ENCODE measurements at places on chromosomes 16 and 17.

GRCh38 chr17:80673152-80673920 lies 128.7 kb downstream of the RPTOR start:
- no peaks in the 10 kb centered on the region for H3K27me3 ChIP-seq
- H3K27ac ChIP-seq: no peak overlapping the region
- peaks cover 9% of the 10 kb centered on the region for H3K4me1 ChIP-seq
- no peak overlapping the region for H3K4me3 ChIP-seq
- H3K36me3 ChIP-seq: no peaks in the 10 kb centered on the region

DNA sequence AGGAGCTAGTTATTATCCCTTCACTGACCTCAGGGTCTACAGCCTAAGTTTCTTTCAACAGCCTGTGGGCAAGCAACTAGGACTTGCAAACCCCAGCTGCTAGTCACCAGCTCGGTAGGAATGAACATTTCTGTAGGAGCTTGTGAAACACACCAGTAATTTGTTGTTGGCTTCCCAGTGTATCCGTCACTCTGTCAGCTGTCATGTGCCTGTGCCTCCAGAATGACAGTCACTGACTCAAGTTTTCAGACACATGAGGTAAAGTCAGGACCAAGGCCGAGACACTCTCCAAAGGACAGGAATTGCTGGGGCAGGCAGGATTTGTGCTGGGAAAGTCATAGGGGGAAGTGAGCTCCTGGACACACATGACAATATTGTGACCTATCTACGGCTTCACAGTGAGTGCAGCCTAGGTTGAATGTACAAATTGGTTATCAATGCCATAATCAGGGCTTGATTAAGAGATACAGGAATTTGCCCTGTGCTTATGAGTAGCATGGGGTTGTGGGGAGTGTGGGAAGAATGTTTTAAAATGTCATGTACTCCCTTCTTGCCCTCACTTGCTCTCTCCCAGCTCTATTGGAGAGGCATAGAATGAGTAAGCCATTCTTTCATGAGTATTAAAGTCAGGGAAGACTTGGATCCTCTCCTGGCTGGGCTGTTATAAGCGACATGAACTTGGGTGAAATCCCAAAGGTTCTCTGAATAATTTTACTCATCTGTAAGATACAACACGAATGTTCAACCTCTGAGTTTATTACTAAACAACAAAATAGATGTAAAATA lies 391.4 kb downstream of the UTP18 start:
- no peaks in the 10 kb centered on the region for H3K36me3 ChIP-seq
- peaks cover 6% of the 10 kb centered on the region for H3K27me3 ChIP-seq
- no peak for DNase-seq
- no peak overlapping the region for H3K27ac ChIP-seq
- no peaks in the 10 kb centered on the region for H3K4me1 ChIP-seq

DNA sequence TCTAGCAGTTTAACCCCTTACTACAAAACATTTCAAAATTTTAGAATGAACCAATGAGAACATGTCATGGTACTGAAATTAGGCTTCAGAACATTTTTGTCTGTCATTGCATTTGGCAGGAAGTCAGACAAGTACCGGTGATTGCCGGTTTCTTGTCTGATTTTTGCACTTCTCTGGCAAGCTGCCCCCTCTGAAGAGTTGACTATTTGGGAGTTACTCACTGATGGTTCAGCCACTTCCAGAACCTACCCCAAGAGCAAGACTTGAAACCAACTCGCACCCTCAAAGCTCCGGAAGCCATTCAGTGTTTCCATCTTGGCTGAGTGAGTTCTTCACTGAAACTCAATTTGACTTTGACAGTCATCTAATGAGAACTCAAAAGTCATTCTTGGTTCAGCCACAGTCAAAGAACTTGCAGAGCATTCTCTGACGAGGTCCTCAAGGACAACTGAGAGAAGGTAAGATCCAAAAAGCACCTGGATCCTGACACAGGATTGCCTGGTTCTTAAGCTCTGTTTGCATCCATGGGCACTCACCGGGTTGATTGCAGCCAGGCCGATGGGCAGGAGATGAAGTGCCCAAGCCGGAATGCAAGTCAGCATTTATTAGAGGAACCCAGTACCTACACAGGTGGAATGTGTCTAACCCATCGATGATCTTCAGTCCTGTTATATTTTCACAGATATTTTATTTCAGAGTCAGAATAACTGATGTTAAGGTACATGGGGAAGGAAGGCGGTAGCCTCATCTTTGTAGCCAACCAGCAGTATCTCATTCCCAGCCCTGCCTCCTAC lies 93.6 kb downstream of the USP22 start:
- DNase-seq: no peak
- no peak overlapping the region for H3K4me3 ChIP-seq
- H3K27me3 ChIP-seq: peaks cover 11% of the 10 kb centered on the region
- H3K36me3 ChIP-seq: no peaks in the 10 kb centered on the region

GRCh38 chr16:11909653-11910545 lies 5.9 kb downstream of the GSPT1 start:
- peaks cover 15% of the 10 kb centered on the region for H3K4me1 ChIP-seq
- peaks cover 6% of the 10 kb centered on the region for H3K36me3 ChIP-seq
- H3K27me3 ChIP-seq: no peaks in the 10 kb centered on the region
- H3K4me3 ChIP-seq: no peak overlapping the region
- H3K27ac ChIP-seq: no peak overlapping the region

DNA sequence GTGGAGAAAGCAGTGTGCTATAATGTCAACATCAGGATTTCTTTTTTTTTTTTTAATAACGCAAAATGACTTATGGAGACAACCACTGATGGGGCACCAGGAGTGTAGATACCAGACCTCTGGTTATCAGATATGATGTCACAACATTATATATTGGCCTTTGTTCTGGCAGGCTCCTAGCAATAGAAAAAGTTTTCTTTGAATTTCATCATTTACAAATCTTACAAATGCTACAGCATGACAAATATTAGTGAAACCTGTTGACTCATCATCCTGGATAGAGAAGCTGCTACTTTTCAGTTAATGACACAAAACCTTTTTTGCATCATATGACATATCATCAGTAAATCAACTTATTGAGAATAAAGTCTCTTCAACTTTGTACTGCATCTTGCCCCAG lies 6.1 kb downstream of the THUMPD1 start:
- H3K4me3 ChIP-seq: no peak overlapping the region
- peaks cover 35% of the 10 kb centered on the region for H3K36me3 ChIP-seq
- no peak overlapping the region for H3K27ac ChIP-seq
- H3K27me3 ChIP-seq: no peaks in the 10 kb centered on the region

- H3K36me3 ChIP-seq: no peaks in the 10 kb centered on the region
- peaks cover 4% of the 10 kb centered on the region for H3K4me1 ChIP-seq
- no peak for DNase-seq
Measured at GRCh38 chr16:85918436-85918835, 19.5 kb downstream of the IRF8 start.

- no peak overlapping the region for H3K4me3 ChIP-seq
- H3K27ac ChIP-seq: no peak overlapping the region
- H3K27me3 ChIP-seq: no peaks in the 10 kb centered on the region
- no peaks in the 10 kb centered on the region for H3K36me3 ChIP-seq
Measured at GRCh38 chr17:10216213-10216938, 18.0 kb upstream of the GAS7 start.

GRCh38 chr16:88617268-88618031 lies 20.9 kb upstream of the IL17C start:
- no peak overlapping the region for H3K4me3 ChIP-seq
- no peaks in the 10 kb centered on the region for H3K4me1 ChIP-seq
- peaks cover 3% of the 10 kb centered on the region for H3K36me3 ChIP-seq
- no peak overlapping the region for H3K27ac ChIP-seq

- H3K4me1 ChIP-seq: peaks cover 26% of the 10 kb centered on the region
- H3K4me3 ChIP-seq: no peak overlapping the region
- no peaks in the 10 kb centered on the region for H3K36me3 ChIP-seq
- H3K27me3 ChIP-seq: no peaks in the 10 kb centered on the region
- DNase-seq: peak; percentile 25
- H3K27ac ChIP-seq: peak overlapping the region; percentile 32
Measured at GRCh38 chr16:61887903-61888302, 148.3 kb downstream of the CDH8 start.

- peaks cover 9% of the 10 kb centered on the region for H3K36me3 ChIP-seq
- DNase-seq: no peak
- H3K27ac ChIP-seq: no peak overlapping the region
- no peak overlapping the region for H3K4me3 ChIP-seq
- no peaks in the 10 kb centered on the region for H3K27me3 ChIP-seq
Measured at GRCh38 chr16:72793716-72794115, 254.2 kb downstream of the ZFHX3 start.

DNA sequence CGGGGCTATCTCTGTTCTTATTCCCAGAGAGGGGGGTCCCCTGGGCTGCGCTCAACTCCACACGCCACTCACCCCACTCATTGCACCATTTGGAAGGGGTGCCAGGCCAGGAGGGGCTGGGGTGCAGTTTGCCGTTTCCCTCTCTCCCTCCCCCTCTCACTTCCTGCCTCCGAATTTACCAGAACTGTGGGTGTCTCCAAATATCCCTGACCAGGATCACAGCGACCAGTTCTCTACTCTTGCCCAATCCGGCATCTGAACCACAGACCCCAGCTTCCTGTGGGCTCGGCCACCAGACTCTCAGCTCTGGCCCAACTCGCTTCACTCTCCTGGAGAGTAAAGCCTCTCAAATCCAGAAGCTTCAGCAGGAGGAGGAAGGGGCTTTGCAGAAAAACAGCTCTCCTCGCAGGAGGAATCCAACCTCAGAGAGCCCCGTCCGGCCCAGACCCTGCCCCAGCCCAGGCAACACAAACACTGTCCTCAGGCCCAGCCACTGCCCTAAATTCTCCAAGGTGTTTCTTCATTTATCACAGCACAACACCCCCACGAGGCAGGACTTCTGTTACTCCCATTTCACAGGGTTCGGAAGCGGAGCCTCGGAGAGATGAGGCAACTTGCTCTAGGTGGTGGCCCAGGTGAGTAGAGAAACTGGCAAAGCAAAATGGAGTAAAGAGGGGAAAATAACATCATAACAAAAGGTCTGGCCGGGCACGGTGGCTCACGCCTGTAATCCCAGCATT lies 423 bp upstream of the ASGR2 start:
- H3K36me3 ChIP-seq: no peaks in the 10 kb centered on the region
- no peak for DNase-seq
- H3K27ac ChIP-seq: no peak overlapping the region
- H3K4me3 ChIP-seq: no peak overlapping the region

DNA sequence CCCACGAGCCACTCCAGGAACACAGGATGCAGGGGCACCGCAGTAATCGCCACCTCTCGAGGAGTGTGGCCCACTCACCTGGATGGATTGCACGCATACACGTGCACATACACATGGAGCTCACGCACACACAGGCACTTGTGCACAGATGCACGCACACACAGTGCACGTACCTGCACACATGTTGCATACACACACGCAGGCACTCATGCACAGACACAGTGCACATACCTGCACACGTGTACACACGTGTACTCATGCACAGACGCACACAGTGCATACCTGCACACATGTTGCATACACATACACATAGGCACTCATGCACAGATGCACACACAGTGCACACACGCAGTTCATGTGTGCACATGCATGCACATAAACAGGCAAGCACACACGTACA lies 11.6 kb upstream of the WDR45B start:
- H3K27me3 ChIP-seq: no peaks in the 10 kb centered on the region
- peaks cover 6% of the 10 kb centered on the region for H3K4me1 ChIP-seq
- no peak overlapping the region for H3K4me3 ChIP-seq
- H3K36me3 ChIP-seq: no peaks in the 10 kb centered on the region

Data from PC-3 (cell line).